ENCODE measurements at places on chromosomes 11 and 22.

DNA sequence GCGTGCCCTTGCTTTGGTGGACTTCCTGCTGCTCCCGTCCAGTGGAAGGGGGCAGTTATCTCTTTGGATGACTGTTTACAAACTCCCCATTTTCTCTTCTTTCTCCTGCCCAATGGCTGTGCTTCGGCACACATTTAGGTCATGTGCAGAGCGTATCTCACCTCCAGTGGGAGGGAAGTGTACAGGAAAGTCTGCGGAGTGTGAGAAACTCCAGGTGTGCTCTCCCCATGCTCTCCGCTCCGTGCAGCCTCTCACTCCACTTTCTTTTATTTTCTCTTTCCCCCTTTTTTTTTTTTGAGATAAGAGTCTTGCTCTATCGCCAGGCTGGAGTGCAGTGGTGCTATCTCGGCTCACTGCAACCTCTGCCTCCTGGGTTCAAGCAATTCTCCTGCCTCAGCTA lies 11.9 kb upstream of the TEF start:
- no peak for DNase-seq

- no peak for DNase-seq
Measured at GRCh38 chr22:30728826-30729225, 34.2 kb downstream of the OSBP2 start.

- no peak for DNase-seq
Measured at GRCh38 chr11:64898076-64898445, 18.9 kb downstream of the ATG2A start.

DNA sequence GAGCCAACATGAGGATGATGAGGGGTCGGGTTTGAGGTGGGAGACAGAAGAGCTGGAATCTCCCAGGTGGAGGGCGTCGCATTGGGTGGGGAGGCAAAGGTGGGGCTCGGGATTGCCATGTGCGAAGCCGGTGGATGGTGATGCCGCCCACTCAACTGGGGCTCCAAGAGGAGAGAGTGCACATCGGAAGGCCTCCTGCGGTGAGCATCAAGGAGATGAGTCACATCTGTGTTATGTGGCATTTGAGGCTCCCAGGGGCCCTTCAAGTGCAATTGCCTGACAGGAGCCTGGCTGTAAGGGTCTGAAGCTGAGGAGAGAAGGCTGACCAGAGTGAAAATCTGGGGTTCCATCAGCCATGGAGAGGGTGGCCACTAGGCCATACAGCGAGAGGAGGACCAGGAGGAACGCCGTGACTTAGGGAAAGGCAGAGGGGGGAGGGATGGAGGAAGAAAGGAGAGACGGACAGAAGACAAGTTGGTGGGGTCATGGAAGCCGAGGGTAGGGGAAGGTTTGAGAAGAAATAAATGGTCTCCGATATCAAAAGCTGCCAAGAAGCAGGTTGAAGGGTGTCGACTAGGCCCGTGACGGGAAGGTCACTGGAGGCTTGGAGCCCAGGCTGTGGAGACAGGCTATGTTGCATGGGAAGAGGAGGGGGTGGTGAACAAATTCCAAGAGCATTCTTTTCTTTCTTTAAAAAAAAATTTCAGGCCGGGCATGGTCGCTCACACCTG lies 21.3 kb downstream of the RASD2 start:
- no peak for DNase-seq

GRCh38 chr22:47396515-47396914 lies 634.1 kb downstream of the TBC1D22A start:
- no peak for DNase-seq

DNA sequence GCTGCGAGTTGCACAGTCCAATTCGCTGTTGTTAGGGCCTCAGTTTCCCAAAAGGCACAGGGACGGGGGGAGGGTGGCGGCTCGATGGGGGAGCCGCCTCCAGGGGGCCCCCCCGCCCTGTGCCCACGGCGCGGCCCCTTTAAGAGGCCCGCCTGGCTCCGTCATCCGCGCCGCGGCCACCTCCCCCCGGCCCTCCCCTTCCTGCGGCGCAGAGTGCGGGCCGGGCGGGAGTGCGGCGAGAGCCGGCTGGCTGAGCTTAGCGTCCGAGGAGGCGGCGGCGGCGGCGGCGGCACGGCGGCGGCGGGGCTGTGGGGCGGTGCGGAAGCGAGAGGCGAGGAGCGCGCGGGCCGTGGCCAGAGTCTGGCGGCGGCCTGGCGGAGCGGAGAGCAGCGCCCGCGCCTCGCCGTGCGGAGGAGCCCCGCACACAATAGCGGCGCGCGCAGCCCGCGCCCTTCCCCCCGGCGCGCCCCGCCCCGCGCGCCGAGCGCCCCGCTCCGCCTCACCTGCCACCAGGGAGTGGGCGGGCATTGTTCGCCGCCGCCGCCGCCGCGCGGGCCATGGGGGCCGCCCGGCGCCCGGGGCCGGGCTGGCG lies at the start of gene BCR:
TSS of gene BCR (plus strand) at position 209 of the 592 bp plus-strand sequence. CDS start 452 bp downstream, outside the sequence.
- peak; percentile 71 for DNase-seq

DNA sequence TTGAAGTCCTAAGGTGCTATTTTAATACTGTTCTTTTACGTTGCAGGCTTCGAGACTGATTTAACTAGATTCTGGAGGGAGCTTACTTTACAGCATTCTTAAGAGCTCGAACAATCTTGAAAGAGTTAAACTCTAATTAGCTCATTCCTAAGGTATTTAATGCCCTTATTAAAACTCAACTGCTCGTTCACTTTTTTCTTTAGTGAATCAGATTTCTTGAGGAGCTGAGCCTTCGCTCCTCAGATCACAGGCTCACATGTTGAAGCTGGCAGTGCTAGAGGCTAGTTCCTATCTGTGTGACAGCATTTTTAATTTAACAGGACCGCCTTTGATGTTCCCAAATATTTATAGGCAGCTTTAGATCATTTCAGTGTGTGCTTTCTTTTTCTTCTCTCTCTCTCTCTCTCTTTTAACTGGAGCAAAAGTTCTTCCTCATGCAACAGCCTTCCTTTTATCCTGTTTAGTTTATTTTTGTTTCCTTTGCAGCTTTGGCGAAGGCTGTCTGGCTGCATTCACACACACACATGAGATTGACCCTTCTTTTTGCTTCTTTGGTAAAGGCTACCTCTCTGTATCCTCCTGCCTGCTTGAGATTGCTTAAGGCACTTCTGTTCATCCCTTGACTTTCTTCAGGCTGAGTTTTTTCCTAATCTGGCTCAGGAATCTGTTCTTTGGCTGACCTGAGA lies 21.0 kb downstream of the ZNRF3 start:
- no peak for DNase-seq

- DNase-seq: no peak
Measured at GRCh38 chr22:43315687-43316217, 27.4 kb downstream of the SCUBE1 start.

DNA sequence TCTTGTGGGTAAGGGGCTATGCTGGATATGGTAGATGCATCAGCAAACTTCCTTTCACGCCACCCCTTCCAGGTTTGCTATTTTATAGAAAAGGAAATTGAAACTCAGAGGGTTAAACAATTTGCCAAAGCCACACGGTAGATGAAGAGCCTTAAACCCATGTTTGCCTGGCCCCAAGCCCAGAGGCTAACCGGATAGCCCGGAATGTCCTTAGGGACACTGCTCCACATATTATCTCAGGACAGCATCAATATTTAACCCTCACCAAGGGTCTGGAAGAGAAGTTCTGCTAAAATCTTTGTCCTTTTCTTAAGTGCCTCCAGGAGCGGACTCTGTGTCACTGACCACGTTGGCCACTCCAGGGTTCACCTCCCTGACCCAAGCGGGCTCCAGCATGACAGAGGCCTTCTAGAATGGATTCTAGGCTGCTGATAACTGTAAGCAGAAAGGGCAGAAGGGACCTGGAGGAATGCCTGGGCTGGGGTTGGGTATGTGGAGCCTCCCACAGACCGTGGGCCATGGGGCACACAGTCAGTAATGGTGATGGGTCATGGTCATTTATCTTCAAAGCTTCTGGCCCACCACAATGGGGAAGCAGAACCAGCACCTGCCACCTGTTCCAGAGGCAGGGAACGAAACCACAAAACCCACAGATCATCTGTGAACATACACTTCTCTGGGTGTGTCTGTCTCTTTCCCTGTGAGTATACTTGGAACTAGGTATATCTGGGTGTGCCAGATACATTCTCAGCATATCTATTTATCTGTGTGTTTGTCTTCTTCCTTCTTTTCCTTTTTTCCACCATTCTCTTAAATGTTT lies 5.4 kb upstream of the TMEM86A start:
- DNase-seq: no peak

DNA sequence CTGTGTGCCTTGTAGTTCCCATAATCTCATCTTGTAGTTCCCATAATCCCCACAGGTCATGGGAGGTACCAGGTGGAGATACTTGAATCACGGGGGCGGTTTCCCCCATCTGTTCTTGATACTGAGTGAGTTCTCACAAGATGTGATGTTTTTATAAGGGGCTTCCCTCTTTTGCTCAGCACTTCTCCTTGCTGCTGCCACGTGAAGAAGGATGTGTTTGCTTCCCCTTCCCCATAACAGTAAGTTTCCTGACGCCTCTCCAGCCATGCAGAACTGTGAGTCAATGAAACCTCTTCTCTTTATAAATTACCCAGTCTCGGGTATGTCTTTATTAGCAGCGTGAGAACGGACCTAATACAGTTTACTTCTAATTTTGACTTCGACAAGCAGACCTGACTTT lies 14.0 kb upstream of the SMIM38 start:
- no peak for DNase-seq

DNA sequence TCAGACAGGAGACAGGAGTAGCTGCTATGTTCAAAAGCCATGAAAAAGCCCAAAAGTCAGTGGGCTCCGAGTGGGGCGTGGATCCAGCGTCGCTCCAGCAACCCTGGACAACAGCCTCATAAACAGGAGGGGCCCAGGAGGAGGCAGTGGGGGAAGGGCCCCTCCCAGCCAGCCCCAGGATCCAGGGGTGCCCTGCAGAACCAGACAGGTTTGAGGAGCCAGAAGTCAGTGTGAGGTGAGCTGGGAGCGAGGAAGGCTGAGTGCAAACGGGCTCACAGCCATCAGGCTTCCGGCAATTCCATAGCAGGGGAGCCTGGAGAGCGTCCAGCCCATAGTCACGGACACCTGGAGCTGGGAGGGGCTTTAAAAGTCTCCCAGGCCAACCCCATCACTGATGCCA lies 217.7 kb downstream of the MN1 start:
- no peak for DNase-seq

GRCh38 chr11:45089251-45089650 lies 57.2 kb upstream of the PRDM11 start:
- no peak for DNase-seq

DNA sequence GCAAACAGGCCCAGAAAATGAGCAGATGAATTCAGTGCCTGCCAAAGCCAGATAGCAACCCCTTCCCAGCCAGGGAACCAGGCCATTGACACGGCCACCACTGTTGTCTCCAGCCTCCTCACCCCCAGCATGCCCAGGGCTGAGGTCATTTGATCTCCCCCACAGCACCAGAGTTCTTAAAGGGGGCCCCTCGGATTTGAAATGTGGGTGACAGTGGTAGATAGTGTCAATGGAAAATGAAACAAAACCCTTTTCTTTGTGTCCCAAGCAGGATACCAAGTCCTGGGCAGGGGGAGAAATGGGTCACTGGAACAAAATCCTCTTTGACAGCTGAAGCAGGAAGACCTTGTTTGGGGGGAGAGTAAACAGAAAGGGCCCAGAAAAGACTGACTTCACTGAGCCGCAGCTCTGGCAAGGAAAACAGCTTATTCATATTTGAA lies 14.3 kb upstream of the ACCSL start:
- no peak for DNase-seq

GRCh38 chr11:118264569-118265465 lies 720 bp upstream of the MPZL2 start:
- no peak for DNase-seq

- DNase-seq: no peak
Measured at GRCh38 chr11:9577556-9577955, 4.1 kb downstream of the WEE1 start.

DNA sequence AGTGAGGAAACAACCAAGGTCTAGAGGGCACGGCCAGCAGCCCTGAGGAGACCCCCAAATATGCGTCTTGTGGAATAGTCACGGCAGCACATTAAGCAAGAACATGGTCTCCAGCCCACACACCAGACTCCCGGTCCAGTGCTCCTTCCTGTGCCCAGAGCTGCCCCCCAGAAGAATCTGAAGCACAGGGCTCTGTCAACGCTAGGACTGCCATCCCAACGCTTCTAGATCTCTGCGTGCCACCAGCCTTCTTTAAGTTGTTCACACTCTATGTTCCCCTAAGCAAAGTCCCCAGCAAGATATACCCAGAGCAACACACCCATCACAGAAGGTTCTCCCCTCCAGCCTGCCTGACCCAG lies 3.5 kb upstream of the SEC14L2 start:
- DNase-seq: no peak

DNA sequence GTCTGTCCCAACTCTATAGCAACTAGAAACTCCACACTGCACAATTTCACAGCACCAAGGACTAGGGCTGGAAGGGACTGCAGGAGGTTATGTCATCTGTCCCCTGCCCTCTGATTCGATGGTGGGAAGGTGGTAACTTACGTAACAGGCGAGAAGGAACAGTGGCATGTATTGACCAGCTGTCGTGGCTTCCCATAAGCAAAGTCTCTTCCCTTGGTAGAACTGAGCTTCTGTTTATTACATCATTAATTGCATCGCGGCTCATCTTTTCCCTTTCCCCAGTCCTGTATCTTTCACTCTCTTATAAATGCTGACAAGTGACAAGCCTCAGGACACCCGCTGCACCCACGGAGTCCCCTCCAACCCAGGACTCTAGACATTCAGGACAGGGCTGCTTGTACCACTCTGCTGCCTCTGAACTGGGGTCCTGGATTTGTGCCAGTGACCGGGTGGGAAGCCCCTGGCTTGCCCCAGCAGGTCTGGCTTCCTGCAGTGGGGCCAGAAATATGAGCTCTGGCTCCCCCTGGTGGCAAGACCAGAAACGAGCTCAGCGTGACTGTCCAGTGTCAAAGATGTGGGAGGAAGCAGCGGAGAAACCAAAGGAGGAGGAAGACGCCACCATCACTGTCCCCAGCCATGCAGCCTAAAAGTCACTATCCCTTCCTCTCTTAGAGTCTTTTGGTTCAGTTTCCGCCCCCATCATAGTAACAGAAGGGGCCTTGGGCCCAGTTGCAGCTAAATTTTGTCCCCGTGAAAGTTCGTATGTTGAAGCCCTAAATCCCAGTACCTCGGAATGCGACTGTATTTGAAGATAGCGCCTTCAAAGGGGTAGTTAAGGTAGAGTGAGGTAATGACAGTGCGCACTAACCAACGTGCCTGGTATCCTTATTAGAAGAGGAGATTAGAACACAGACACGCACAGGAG lies 84.5 kb downstream of the ISX start:
- peak; percentile 24 for DNase-seq

DNA sequence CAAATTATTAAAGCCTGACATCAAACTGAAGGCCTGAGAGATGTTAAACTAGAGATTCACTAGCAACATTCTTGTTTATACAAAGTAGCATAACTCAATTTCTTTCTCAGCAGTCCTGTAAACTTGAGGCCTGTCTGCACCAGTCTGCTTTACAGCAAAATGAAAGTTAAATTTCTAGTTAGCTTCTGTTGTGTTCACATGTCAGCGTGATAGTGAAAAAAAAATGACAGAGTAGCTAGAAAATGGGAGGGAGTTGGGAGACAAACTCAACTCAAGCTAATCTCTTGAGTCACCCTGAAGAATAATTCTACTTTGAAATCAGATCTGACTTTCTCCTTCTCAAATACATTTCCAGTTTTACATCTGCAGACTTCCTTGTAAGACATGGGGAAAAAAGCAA lies 6.5 kb downstream of the RBFOX2 start:
- DNase-seq: no peak

Data from CD4-positive, alpha-beta T cell treated with Interleukin-1 beta for 1 hour (primary cell).